ENCODE measurements at places on chromosomes 1 and 21.

DNA sequence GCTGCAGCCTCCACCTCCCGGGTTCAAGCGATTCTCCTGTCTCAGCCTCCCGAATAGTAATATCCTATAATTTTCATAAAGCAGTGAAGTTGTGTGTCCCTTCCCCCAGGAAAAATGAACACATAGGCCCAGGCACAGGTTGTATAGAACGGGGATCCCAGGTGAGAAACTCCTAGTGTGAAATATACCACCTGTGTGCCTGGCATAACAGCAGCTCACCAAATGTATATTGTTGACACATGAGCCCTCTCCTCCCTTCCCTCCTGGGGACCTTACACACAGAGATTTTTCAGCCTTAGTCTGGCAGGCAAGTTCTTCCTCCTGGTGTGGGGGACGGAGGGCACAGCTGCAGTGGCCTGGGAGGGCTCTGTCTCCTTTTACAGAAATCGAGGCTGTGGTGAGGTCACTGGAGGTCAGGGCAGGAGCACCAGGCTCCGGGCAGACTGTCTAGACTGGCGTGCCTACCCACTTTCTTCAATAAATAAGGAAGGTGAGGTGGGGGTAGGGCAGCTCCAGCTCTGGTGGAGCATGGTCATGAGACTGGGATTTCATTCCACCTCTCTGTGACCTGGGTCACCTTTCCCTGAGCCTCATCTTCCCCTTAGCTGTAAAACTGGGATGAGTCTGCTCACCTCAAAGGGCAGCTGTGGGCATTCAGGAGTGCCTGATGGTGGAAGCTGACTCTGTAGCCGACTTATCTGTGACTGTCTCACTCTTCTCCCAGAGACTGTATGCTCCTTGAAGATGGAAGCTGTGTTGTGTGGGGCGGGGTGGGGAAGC lies 14.3 kb downstream of the RCC1 start:
- DNase-seq = no peak

DNA sequence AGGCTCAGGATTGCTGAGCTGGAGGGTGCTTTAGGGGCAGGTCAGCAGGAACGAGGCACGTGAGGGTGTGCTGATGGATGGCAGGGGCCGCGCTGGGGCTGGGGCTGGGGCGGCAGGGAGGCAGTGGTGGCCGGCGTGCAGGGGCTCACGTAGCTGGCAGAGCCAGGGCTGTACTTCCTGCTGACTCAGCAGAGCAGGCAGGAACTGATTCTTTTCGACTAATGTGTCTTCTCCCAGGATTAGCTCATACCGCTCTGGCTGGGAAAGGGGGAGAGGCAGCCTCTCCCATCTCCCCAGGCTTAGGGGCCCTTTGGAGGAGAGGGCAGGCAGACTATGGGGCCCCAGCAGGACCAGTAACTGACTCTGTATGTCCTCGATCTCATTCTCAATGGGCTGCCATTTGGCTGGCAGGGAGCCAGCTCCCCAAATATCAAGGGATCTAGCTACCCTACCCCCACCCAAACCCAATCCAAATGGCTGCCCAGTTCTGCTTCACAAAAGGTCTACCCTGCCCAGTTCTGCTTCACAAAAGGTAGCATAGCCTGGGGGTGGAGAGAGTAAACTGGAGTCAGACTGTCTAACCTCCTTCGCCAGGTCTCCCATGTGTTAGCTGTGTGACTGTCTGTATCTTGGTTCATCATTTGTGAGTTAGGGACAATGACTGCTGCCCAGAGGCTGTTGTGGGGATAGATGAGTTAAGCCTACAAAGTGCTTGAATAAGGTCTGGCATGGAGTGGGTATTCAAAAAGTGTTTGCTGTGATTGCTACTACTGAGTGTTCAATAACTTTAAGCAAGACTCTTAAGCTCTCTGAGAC lies 100.1 kb upstream of the SLC2A1 start:
- DNase-seq = peak; percentile 86

- no peak for DNase-seq
Observed at GRCh38 chr1:40381268-40382107, 8.0 kb downstream of the SMAP2 start.

DNA sequence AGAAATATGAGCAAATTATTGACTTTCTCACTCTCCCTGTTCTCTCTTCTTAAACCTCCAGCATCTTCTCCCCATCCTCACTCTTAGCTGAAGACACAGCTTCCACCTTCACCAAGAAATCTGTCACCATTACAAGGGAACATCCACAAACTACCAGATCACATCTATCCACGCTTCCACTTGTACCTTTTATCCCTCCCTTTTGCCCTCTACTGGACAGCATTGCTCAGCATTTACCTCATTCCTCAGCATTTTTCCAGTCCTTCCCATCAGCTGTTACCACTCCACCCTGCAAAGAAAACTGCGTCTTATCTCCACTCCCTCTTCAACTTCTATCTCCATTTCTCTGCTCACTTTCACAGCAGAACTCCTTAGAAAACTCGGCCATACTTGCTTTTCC lies 42.6 kb downstream of the KCNJ6 start:
- no peak for DNase-seq

DNA sequence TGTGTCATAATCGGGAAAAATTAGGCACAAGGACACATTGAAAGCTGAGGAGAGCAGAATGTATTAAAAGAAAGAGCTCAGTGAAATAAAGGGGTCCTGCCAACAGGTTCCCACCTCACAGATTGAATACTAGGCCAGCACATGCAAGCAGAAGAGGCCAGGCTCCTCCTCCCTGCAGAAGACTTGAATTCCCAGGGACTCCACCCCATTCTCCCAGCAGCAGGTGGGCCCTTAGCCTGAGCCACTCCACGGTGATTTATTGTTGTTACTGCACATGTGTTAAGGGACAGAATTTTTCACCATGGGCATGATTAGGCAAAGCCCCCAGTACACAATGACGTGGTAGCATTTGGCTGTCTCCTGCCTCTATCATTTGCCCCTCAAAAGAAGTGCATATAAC lies 1844.7 kb downstream of the NCAM2 start:
- DNase-seq = no peak

DNA sequence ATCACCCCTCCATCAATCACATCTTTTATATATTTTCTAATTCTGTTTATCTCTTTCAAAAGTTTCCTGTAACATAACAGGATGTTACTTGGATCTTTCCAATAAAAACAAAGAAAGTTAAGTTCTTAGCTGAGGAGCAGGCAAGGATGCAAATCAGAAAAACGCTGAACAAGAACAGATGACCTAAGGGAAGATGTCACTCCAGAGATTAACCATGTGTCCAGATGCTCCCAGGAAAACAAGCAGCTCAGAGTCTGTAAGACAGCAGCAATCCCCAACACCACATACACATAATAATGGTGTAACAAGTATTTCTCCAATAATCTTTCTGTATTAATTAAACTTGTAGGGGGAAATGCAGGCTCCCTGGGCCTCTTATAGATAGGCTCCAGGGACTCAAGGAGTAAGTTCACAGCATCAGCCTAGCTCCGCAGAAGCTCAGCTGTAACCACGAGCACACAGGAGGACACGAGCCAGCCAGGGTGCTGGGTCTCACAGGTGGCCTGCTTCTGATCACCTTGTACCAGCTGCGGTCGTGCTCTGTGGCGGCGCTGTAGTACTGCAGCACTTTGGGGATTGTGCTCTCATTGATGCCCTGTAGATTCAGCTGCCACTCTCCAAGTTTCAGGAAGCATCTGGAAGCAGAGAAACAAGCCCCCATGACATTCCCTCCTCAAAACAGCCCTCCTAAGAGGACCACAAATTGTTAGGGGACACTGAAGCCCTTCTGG lies 33.1 kb upstream of the EXOSC10 start:
- DNase-seq = no peak

- DNase-seq = no peak
Observed at GRCh38 chr1:187396226-187396625, 567.5 kb downstream of the PLA2G4A start.

DNA sequence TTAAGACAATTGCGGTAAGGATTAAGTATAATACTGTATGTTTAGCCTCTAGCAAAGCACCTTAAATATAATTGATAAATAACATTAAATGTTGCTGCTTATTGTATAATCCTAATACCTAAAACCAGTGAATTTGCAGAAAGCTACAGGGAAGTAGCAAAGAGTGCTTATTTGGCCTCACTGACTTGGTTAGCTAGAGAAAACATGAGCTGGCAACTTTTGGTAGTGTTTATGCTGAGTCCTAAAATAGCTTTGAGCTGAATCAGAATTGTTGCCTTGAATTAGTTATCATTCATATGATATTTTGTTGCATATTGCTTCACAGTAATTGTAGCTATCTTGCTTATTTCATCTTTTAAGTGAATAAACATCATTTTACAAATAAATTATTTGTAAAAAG lies 3.5 kb downstream of the TRIM67 start:
- no peak for DNase-seq

- no peak for DNase-seq
Observed at GRCh38 chr21:46474382-46474781, 15.7 kb downstream of the DIP2A start.

GRCh38 chr21:14557413-14557812 lies 11.3 kb upstream of the SAMSN1 start:
- no peak for DNase-seq

- no peak for DNase-seq
Observed at GRCh38 chr1:39255222-39255621, 50.7 kb downstream of the MACF1 start.

- peak; percentile 93 for DNase-seq
Observed at GRCh38 chr1:59814180-59814900, 409 bp upstream of the HOOK1 start.

DNA sequence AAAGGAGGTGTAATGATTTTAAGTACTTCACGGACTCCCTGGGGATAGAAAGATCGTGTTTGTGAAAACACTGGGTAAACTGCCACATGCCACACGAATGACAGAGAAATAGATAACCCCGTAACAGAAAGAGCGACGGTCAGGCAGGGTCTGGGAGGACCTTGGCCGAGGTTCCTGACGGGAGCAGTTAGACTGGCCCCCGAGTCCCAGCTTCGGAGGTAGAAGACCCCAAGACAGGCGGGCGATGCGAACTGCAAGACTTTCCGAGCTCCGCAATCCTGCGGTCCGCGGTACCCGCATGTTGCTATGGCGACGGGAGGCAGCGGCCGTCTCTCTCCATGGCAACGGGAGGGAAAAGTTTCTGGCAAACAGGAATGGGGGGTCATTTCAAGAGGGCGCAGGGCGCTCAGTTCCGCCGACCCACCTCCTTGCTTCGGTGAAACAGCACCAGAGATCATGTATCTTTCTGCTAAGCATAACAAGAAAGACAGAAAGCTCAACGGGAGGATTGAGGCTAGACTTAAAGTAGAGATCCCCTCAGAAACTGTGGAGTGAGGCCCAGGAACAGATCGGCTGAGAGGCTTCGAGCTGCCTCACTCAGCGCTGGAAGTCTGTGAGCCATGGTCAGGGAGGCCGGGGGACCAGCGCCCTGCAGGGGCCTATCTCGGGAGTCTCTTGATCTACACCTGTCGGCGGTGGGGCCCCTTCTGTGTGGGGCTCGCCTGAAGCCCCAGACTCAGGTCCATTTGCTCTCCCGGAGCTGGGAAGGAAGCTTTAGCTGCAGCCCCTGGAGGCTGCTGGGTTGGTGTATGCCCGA lies 685 bp upstream of the SYT6 start:
- DNase-seq = no peak

GRCh38 chr1:222618880-222619596 lies 1.1 kb downstream of the MIA3 start:
- no peak for DNase-seq

DNA sequence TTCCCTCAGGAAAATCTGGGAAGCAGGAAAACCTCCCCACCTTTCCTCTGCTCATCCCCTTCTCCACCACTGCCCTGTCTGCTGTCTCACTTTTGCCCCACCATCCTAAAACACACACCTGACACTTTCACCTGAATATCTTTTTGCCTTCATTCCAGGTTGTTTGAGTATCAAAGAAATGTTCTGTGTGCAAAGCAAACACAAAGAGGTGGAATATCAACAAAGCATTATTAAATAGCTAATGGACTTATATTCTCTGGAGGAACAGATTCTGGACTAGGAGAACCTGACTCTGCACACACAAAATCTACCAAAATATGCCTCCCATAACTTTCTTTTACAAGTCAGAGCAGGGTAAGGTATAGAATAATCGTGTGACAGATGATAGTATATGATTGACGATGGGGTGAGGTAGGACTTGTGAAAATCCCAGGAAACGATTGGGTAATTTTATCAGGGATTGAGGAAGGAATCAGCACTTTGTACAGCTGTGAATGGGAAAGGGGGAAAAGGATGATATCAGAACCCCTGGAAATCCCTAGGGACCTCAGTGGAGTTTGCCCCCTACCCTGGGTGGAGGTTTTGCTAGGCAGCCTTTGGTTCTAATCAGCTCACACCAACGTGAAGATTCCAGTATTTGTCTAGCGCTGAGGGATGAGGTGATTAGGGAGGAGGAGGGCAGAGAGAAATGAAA lies 87.7 kb downstream of the PROX1 start:
- DNase-seq = no peak

DNA sequence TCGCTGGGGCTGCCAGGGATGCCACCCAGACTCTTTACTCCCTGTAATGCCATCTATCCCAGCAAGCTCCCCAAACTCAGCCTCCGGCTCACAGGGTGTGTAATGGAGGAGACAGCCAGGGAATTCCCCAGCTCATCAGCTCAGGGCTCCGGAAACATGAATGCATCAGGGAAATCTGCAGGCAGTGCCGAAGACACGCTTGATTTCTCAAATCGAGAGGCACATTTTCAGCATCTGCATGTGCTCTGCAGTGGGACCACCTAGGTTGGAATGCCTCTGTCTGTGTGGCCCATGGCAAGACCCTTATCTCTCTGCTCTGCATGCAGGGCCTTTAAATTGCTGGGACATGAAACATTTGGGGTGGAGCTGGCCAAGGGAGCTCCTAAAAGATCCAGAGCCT lies 170.1 kb downstream of the TRABD2B start:
- DNase-seq = no peak

DNA sequence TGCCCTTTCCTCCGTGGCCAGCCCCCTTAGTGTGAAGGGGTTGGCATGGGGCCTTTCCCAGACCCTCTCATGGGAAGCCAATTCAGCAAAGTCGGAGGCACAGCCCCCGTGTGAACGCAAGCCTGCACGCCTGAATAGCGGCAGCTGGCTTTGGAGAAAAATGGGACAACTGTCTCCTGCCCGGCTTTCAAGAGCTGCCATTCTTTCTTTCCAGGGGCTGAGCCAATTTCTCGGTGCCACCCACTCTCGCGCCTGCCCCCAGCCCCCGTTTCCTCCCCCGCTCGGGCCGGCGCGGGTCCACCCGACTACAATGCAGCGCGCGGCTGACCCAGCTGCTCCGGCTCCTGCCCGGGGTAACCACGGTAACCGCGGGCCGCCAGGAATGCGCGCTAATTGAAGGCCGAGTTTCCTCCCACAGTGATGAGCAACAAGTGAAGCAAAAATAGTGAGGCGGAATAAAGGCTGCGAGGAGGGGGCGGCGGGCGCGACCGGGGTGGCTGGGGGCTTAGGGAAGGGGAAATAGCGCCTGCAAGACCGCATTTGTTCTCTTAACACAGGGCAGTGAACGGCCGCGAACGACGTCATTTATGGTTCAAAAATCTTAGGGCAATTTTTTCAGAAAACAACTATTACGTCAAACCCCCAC lies 27.8 kb downstream of the ILDR2 start:
- no peak for DNase-seq

GRCh38 chr21:33229099-33229783 lies 497 bp upstream of the IFNAR2 start:
- no peak for DNase-seq

- no peak for DNase-seq
Observed at GRCh38 chr1:118954301-118954905, 33.7 kb downstream of the TBX15 start.

GRCh38 chr1:115643225-115643624 lies 1.5 kb downstream of the VANGL1 start:
- DNase-seq = no peak
